Osteocyte (in vitro differentiated cells): ENCODE measurements at places on chromosomes 1 and 21. TPM values are rescaled to one million over a fixed set of nuclear protein-coding genes. Genes with fewer than 3 reads are reported as not detected.

Gene PTPN7
- total RNA-seq = not detected in 2 replicates

Gene CHI3L2
- total RNA-seq = not detected in 2 replicates

Gene EPHA8
- 0.51 and 0.55 TPM in 2 replicates for total RNA-seq

Gene CXADR
- total RNA-seq = 0.05 and 0.11 TPM in 2 replicates

Gene HEYL
- total RNA-seq = 1.3 and 1.4 TPM in 2 replicates

Gene KRTAP7-1
- not detected in 2 replicates for total RNA-seq

Gene RAB29
- total RNA-seq = 32.0 and 34.2 TPM in 2 replicates

Gene MYOM3
- not detected in 2 replicates for total RNA-seq
